ENCODE measurements at places on chromosomes 2 and 18.

GRCh38 chr18:44047585-44047984 lies 633.1 kb upstream of the SETBP1 start:
- DNase-seq, result no peak

GRCh38 chr2:234163510-234164045 lies 113.1 kb downstream of the SPP2 start:
- DNase-seq, result no peak

DNA sequence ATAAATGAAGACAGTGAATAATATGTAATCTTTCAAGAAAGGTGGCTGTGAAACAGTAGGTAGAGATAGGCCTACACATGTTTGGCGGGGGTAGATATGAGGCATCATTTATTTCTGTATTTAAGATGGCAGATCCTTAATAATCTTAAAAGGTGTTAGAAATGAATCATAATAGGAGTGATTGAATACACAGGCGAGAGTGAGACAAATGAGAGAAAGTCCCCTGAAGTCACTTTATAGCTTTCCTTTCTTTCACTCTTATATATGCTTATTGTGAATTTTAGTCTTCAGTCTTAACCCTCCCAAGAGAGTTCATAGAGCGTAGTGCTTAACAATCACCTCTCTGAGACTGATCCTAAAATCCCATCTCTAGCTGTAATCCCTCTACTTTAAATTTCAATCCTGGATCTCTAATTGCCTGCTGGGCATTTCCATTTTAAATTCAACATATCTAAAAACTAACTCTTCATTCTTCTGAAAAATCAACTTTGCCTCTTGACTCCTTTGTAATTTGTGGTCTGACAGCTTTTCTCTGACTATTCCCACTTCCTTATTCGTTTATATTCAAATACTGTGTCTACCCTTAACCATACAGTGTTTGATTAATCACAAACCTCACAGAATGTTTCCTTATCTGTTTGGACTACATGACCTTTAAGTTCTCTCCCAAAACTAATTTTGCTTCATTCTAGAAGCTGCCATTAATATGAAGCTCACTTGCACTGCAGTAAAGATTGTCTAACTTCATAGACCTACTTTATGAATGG lies 463.7 kb upstream of the FSIP2 start:
- DNase-seq, result no peak

GRCh38 chr2:28356095-28356911 lies 36.4 kb upstream of the FOSL2 start:
- DNase-seq, result no peak

- no peak for DNase-seq
Observed at GRCh38 chr2:106054321-106054720, 139.8 kb downstream of the UXS1 start.

- DNase-seq, result no peak
Observed at GRCh38 chr18:46556590-46557206, 100.3 kb downstream of the LOXHD1 start.

GRCh38 chr18:3266062-3266608 lies 4.2 kb downstream of the MYL12B start:
- DNase-seq, result no peak

Data from stimulated activated CD8-positive, alpha-beta memory T cell treated with anti-CD3 and anti-CD28 coated beads, Interleukin-4, amount 100 ng/mL, for 4 hours (primary cell).